ENCODE measurements at places on chromosomes 11 and 22.

- DNase-seq = no peak
Observed at GRCh38 chr11:92681586-92681985, 287.9 kb upstream of the MTNR1B start.

- DNase-seq = no peak
Observed at GRCh38 chr11:2214527-2215229, 43.1 kb upstream of the TH start.

DNA sequence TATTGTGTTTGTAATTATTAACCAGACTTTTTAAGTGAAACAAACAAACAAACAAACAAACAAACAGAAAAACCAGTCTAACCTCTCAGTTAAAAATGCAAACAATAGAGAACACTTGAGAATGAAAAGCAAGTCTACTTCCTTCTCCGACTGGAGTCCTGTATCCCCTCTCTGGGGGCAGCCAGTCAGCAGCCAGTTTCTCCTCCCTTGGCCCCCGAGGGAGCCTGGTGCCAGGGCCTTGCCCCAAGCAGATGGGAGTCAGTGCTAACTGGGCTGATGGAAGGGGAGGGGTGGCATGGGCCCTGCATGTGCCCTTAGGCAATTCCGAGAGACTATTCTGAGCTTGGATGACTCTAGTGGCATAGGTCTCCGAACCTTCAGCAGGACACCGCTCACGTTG is 137.2 kb downstream of the GRIK4 start:
- no peak for DNase-seq

DNA sequence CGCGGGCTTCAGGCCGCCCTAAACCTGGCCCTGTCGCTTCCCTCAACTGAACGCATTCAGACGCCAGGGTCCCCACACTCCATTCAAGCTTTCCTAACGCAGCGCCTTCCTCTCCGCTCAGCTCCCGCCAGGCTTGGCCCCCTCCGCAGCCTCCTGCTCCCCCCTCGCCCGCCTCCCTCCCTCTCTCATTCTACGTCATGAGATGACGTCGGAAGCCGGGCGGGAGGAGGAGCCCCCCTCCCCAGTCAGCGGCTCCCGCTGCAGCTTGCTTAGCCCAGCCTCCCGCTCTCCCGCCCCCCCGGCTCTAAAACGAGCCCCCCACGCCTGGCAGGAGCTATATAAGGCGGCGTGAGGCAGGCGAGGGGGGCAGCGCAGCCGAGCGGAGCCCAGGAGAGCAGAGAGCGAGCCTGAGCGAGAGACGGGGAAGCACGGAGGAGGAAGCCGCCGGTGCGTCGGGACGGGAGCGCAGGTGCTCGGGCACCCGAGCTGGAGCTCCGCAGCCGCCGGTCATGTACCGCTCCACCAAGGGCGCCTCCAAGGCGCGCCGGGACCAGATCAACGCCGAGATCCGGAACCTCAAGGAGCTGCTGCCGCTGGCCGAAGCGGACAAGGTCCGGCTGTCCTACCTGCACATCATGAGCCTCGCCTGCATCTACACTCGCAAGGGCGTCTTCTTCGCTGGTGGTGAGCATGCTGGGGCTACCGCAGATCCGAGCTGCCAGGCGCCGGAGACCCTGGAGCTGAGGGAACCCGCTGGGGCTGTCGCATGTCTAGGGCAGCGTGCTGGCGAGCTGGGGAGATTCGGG is at the start of gene NPAS4:
NPAS4 (plus strand) TSS at position 365 of the 806 bp plus-strand sequence; CDS start at position 510, 145 bp downstream.
- DNase-seq = no peak

DNA sequence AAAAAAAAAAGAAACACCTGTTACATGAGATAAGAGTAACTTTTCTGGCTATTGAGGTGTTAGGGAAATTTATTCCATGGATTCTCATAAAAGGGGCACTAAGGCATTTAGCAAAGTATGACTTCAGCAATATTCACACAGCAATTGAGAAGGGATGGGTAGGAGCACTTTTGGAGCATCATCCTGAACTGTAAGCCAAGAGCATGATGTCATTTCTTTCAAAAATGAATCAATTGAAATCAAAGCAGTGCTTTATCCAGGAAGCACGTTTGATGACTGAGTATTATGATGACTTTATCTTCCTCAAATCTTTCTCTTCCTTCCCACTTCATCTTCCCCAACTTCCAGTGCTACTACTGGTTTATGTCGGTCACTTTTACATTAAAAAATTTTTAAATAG is 140.4 kb downstream of the MYO18B start:
- no peak for DNase-seq

- DNase-seq = no peak
Observed at GRCh38 chr11:20474176-20474881, 86.8 kb downstream of the PRMT3 start.

DNA sequence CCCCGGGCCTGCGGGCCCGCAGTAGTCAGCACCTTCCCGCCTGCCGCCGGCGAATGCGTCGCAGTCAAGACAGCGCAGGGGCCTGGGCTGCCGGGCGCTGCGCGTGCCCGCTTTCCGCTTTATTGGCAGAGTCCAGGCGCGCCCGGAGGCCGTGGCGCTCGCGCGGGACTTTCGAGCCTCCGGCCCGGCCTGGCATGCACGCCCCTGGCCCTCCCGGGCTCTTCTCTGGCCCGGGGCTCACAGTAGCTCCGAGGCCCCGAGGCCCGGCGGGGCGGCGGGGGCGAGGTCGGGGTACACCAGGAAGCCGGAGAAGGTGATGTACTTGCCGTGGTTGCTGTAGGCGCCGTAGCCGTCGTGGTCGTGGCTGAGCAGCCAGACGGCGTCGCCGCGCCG is 3.1 kb downstream of the FAM180B start:
- no peak for DNase-seq

GRCh38 chr22:44464000-44464399 is 34.0 kb downstream of the RTL6 start:
- DNase-seq = no peak

- DNase-seq = peak; percentile 77
Observed at GRCh38 chr22:17785185-17786184, 11.2 kb upstream of the BID start.

- DNase-seq = no peak
Observed at GRCh38 chr11:82210011-82210410, 523.7 kb downstream of the FAM181B start.

- no peak for DNase-seq
Observed at GRCh38 chr11:63770763-63771162, 2.2 kb upstream of the ZFTA start.

GRCh38 chr11:123707606-123708205 is 33.8 kb downstream of the ZNF202 start:
- peak; percentile 39 for DNase-seq

DNA sequence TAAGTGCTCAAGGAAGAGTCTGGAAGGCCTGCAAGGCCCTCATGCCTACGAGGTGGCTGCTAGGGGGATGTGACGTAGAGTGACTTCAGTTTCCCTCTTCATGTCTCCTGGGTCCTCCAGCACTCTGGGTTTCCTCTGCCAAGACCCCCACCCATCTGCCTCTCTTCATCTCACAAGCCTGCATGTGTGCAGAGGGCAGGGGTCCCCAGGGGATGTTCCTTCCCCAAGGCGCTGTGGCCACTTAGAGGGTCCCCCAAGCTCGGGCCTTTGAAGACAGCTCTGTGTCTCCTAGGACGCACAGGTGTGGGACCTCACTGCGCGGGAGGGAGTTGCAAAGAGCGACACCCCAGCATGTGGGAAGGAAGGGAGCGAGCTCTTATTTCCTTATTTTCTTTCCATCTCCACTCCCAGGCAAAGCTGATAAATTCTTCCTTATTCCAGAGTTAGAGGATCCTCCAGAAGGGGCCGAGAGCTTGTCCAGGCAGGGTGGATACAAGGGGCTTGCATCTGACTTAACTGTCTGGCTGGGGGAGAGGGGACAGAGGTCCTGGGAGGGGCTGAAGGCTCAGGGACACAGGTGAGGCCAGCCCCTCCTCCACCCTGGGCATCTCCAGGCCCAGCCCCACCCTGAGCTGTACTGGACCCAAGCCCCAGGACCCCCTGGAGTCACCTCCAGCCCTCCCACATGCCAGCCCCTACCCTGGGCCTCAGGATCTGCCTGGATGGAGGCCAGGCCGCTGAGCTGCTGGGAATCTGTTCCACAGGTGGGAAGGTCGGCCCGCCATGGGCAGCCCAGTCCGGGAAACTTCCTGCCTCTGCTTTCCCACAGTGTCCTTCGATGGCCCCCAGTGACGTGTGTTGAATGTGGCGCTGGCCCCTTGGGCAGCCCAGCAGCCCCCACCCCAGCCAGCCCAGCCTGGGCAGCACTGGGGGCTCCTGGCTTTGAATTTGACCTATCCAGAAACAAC is 59.7 kb upstream of the KCNQ1OT1 start:
- no peak for DNase-seq

- DNase-seq = no peak
Observed at GRCh38 chr11:12329169-12329568, 48.2 kb upstream of the PARVA start.

DNA sequence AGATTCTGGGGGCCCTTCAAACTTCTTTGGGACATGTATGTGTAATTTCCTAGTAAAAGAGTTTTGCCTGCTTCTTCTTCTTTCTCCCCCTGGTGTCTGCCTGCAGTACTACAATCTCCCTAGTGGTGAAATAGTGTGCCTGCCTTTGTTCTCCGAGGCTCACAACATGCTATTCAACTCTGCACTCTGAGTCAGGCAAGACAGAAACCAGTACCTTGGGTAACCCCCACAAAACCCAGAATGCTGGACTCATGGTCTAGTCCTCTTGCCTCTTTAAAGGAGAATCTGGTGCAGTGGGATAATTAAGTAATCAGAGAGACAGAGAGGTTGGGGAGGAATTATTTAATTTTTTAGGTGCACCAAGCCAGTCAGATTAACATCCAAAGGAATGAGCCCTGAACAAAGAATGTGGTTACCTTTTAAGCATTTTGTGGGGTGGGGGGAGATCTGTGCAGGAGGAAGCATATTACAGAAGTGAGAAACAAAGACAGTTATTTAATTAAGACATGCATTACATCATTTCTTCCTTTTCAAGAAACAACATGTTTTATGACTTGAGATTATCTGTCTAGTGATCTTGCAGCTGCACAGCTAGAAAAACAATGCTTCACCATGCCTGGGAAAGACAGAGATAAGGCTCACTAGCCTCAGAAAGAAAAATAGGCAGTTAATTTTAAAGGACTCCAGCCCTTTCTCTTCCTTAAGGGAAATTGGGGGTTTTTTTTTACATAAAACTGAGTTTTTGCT is 11.0 kb upstream of the MS4A6A start:
- DNase-seq = peak; percentile 58

DNA sequence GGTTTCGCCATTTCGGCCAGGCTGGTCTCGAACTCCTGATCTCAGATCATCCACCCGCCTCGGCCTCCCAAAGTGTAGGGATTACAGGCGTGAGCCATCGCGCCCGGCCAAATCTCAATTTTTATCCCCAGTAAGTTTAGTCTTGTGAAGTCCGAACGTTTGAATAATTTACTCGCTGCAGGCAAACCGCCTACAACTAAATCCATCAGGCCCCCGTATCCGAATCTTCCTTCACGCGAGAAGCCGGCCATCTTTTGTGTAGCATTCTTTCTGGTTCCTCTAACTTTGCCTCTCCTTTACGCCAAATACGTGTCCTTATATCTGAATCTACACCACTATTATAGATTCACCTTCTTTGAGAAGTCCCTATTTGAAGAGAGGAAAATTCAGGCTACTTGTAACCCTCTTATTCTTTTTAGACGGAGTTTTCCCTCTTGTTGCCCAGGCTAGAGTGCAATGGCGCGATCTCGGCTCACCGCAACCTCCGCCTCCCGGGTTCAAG is 581 bp upstream of the EIF3L start:
- peak; percentile 26 for DNase-seq

- DNase-seq = no peak
Observed at GRCh38 chr22:28208036-28208435, 289.0 kb upstream of the PITPNB start.

GRCh38 chr11:86781546-86781945 is 18.8 kb upstream of the PRSS23 start:
- DNase-seq = no peak

- DNase-seq = no peak
Observed at GRCh38 chr11:71505781-71506180, 21.3 kb upstream of the KRTAP5-7 start.

DNA sequence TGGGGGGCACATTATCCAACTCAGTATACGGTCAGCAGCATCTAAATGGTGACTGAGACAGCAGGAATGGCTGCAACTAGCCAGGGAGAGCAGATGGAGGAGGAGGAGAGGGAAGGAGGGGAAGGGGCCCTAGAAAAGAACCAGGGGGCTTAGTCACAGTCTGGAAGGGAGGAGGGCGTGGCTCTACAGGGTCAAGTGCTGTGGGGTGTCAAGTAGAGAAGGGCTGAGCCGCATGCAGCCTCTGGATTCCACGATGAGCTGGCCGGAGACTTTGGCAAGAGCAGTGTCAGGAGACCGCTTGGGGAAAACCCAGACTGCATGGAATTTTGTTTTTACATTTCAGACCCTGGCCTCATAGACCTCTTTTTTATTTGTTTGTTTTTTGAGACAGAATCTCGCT is 25.8 kb upstream of the PPFIA1 start:
- DNase-seq = no peak

DNA sequence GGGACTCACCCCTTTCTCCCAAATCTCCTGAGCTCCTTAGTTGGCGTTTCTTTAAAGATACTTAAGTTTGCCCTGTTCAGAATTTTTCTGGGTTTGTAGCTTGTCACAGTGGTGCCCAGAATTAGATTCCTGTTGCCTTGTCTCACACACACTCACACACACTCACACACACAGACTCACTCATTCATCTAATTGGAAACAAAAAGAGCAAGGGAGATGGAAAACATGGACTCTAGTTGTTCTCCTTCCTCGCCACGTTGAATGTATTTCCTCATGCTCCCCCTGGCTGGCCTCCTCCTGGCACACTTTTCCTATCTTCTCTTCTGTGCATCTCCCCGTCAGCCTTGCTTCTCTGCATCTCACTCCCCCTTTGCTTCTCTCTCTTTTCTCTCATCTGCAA is 752.3 kb downstream of the NTM start:
- no peak for DNase-seq

Data from CD4-positive, alpha-beta T cell treated with Interleukin-12 subunit alpha and Interleukin-12 subunit beta, for 1 hour (primary cell).